Bladder microvascular endothelial cell (primary cell): ENCODE measurements at places on chromosomes 4 and X. TPM values are rescaled to one million over a fixed set of nuclear protein-coding genes. Genes with fewer than 3 reads are reported as not detected.

The BEX5 gene
- total RNA-seq = 0.16 TPM in 1 of 2 replicates, not detected in the other

The HGFAC gene
- 0.19 TPM in 1 of 2 replicates, not detected in the other for total RNA-seq

The SOX3 gene
- total RNA-seq = not detected in 2 replicates

The MAP7D2 gene
- under 0.01 and 0.19 TPM in 2 replicates for total RNA-seq

The PRR32 gene
- not detected in 2 replicates for total RNA-seq

The TRPC3 gene
- under 0.01 TPM in 1 of 2 replicates, not detected in the other for total RNA-seq

The XAGE1A gene
- not detected in 2 replicates for total RNA-seq

The CYTL1 gene
- 29.2 and 170 TPM in 2 replicates for total RNA-seq

The H2BW2 gene
- total RNA-seq = not detected in 2 replicates

The TMPRSS11F gene
- total RNA-seq = not detected in 2 replicates

The HAND2 gene
- not detected in 2 replicates for total RNA-seq

The SOWAHD gene
- not detected in 2 replicates for total RNA-seq

The MEPE gene
- not detected in 2 replicates for total RNA-seq

The UGT2B7 gene
- total RNA-seq = not detected in 2 replicates

The TKTL2 gene
- total RNA-seq = 0.06 TPM in 1 of 2 replicates, not detected in the other

The IBSP gene
- total RNA-seq = not detected in 2 replicates

The MAGEE2 gene
- not detected in 2 replicates for total RNA-seq

The AGA gene
- total RNA-seq = 20.6 and 37.0 TPM in 2 replicates

The MAGED2 gene
- total RNA-seq = 158 and 234 TPM in 2 replicates

The MED28 gene
- total RNA-seq = 8.9 and 16.0 TPM in 2 replicates

The DUX4 gene
- not detected in 2 replicates for total RNA-seq

The PLAC1 gene
- under 0.01 TPM in 1 of 2 replicates, not detected in the other for total RNA-seq

The UPF3B gene
- 2.4 and 3.5 TPM in 2 replicates for total RNA-seq

The HHIP gene
- total RNA-seq = 29.3 and 380 TPM in 2 replicates

The PCDH19 gene
- total RNA-seq = 0.97 and 2.2 TPM in 2 replicates

The CT45A3 gene
- not detected in 2 replicates for total RNA-seq

The XK gene
- total RNA-seq = under 0.01 TPM in 2 replicates

The LRCH2 gene
- total RNA-seq = 2.9 and 11.2 TPM in 2 replicates

The TMEM164 gene
- 5.0 and 22.9 TPM in 2 replicates for total RNA-seq

The USP17L18 gene
- total RNA-seq = not detected in 2 replicates

The DMD gene
- total RNA-seq = 0.32 and 5.9 TPM in 2 replicates

The IL2RG gene
- total RNA-seq = 0.16 and 0.31 TPM in 2 replicates

The SRPX gene
- 64.1 and 74.6 TPM in 2 replicates for total RNA-seq

The TMEM47 gene
- 14.2 and 25.9 TPM in 2 replicates for total RNA-seq

The FAT4 gene
- 31.2 and 107 TPM in 2 replicates for total RNA-seq

The PDS5A gene
- total RNA-seq = 40.2 and 90.4 TPM in 2 replicates

The CSAG1 gene
- not detected in 2 replicates for total RNA-seq
